ENCODE measurements at places on chromosomes 13 and 19. TPM values are rescaled to one million over a fixed set of nuclear protein-coding genes. Genes with fewer than 3 reads are reported as not detected.

Gene NLRP7
- not detected for total RNA-seq

Gene GPI
- 447 TPM for total RNA-seq

Gene SIPA1L3
- 17.5 TPM for total RNA-seq

Gene MADCAM1
- 0.59 TPM for total RNA-seq

Gene SIGLECL1
- total RNA-seq = not detected
